ENCODE measurements at places on chromosomes 7 and 10.

DNA sequence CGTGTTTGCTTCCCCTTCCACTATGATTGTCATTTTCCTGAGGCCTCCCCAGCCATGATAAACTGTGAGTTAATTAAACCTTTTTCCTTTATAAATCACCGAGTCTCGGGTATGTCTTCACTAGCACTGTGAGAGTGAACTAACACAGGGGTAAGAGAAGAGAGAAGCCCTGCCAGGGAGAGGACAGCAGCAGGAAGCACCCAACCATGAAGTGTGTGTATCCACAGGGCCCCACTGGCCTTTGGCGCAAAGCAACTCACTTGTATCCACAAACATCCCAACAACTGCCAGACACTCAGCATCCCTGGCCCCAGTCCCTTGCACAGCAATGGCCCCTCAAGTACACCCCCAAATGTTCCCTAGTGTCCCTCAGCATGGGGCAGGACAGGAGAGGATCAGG is 115.1 kb downstream of the MAD1L1 start:
- no peak for DNase-seq

- DNase-seq: no peak
These were observed 14.8 kb downstream of the MBL2 start for GRCh38 chr10:52757773-52758172.

GRCh38 chr7:151304856-151305255 is 36.8 kb upstream of the NUB1 start:
- DNase-seq: no peak

DNA sequence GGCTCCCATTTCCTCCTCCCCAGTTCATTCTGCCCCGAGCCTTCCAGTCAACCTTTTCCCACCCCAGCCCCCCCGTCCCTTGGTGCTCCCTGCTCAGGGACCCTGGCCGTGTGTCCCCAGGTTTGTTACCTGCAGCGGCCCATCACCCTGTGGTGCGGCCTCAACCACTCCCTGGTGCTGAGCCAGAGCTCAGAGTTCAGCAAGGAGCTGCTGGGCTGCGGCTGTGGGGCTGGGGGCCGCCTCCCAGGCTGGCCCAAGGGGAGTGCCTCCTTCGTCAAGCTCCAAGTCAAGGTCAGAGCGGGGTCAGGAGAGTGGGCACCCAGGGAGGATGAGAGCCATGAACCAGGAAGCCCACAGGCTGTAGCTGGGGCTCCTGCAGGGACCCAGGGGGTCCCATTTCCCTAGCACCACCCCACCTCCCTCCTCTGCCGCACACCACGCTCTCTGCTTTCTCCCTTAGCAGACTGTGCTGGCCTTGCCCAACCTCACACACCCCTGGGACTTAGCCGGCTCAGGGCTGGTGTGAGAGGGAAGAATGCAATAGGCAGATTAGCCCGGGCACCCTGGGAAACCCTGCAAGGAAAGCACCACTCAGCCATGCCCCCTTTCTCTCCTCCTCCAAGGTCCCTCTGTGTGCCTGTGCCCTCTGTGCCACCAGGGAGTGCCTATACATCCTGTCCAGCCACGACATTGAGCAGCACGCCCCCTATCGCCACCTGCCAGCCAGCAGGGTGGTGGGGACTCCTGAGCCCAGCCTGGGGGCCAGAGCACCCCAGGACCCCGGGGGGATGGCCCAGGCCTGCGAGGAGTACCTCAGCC is 2.0 kb upstream of the PCOLCE start:
- no peak for DNase-seq

GRCh38 chr7:81803267-81803666 is 33.4 kb upstream of the HGF start:
- no peak for DNase-seq

GRCh38 chr7:36076074-36076473 is 77.0 kb upstream of the EEPD1 start:
- no peak for DNase-seq

GRCh38 chr7:142012825-142013511 is 17.3 kb downstream of the MGAM start:
- no peak for DNase-seq

DNA sequence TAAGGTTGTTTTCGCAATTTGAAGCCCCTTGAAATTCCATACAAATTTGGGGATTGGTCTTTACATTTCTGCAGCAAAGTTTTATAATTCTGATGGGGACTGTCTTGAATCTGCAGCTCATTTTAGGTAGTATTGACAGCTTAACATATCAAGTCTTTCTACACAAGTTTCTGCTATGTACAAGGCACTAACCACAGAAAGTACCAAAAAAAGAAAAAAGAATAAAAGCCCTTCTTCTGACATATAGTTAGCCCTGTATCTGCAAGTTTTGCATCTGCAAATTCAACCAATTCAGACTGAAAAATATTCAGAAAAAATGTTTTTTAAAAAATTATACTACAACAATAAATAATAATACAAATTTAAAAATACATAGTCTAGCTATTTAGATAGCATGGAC is 15.3 kb downstream of the POT1 start:
- DNase-seq: no peak

- no peak for DNase-seq
These were observed 490.8 kb downstream of the IPMK start for GRCh38 chr10:57776688-57777432.

DNA sequence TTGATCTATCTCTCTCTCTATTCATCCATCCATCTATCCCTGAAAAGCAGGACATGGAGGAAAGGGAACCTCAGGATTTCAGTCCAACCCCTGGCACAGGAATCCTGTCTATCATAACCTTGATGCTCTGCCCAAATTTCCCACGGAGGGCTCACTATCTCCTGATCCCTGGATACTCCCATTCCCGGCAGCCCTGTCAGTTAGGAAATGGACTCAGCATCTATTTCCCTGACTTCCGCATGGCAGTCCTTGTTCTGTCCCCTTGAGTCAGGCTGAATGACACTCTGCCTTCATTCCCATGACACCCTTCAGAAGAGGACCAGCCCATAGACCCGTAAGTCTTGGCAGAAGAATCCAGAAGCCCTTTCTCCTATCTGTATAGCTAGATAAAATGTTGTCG is 77.7 kb downstream of the VWA2 start:
- DNase-seq: no peak

GRCh38 chr7:152683297-152683696 is 7.4 kb upstream of the XRCC2 start:
- DNase-seq: no peak

DNA sequence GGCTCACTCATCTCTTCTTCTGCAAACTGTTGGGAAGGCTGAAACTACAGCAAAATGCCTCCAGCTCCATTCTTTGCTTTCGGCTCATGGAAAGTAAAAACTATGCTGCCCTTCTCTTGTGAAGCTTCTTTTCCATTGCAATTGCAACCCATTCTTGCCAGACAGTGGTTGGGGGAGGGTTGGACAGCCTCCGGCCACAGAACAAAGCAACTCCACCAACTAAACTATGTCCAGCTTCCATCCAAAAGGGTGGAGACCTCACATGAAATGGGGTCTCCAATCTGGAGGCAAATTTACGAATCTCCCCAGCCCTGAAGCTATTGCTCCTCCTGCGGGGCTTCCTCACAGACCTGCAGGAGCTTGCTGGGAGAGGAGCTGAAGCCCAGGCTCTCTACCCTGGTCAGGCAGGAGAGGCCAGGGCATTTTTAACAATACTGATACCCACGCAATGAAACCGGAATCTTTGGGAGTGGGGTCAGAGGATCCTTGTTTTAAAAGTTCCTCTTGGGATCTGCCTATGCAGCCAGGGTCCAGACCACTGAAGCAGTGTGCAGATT is 549 bp downstream of the GPNMB start:
- DNase-seq: no peak

GRCh38 chr10:59674215-59674836 is 35.3 kb downstream of the SLC16A9 start:
- DNase-seq: no peak

DNA sequence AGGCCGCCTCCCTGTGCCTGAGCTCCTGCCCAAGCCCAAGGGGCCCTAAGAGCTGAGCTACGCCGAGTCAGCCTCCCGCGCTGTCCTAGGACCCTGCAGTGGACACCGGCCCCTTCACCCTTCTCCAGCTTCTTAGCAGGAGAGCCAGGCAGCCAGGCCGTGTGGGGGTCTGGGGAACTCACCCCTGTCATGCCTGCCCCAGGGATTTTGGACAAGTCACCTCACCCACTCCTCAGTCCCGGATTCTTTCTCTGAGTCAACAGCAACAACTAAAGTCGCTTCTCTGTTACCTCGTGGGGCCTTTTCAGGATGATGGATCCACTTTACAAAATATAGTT is 79.3 kb downstream of the MKI67 start:
- DNase-seq: peak; percentile 23

DNA sequence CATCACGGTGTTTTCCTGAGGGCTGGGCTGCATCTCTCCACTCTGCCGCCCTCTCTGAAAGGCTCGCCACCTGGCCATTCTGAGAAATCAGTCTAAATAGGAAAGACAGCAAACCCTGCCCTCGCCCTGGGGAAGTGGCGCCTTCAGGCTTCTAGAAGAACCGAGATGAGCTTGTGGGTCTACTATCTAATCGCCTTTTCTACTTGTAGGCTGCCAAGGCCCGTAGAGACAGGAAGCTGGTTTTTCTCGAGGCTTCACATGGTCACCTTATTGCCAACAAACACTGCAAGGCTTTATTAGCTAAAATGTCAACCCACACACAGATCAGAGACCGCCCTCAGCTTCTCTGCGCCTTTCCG is 21.4 kb downstream of the LAT2 start:
- no peak for DNase-seq

DNA sequence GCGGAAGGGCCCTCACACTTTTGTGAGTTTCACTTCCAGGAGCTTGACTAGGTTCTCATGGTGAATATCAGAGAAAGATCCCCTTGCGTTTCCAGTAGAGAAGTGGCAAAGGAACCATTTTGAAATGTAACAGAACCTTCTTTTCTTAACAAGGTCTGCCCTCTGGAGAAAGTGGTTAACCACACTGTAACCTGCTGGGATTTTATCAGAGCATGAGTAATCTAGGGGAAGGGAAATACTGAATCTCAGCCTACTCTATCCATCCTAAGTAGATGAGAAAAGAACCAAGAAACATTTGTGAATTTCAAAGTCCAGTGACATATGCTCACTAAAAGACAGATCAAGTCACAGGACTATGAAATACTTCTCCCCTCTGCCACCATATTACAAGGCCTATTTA is 235.5 kb downstream of the ZEB1 start:
- no peak for DNase-seq

DNA sequence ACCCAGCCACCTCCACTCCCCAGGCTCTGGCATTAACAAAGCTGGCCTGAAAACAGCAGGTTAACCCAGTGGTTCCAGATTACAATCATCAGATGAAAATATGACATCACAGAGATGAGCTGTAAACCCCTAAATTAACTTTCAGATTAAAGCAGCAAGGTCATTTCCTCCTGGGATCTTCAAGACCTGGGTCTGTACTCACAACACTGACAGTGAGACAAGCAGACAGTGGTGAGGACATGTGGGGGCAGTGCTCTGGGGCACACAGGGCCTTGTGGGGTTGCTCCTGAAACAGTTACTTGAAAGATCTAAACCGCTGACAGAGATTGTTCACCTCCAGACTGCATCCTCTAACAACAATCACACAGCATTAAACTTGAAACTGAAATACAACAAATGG is 134.1 kb downstream of the ZNF438 start:
- DNase-seq: peak; percentile 46

DNA sequence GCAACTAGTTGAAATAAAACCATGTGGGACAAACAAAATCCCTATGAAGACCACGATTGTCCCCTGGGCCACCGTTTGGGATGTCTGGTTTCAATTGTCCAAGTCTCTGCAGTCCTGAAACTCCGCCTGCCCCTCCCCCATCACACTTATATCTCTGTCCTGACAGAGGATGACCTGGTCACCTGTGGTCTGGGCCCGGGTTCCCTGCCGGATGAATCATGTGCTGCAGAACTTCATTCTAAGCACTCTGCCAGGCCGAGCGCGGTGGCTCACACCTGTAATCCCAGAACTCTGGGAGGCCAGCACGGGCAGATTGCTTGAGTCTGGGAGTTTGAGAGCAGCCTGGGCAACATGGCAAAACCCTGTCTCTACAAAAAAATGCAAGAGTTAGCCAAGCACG is 91.1 kb downstream of the COL13A1 start:
- no peak for DNase-seq

- no peak for DNase-seq
These were observed 26.6 kb downstream of the ST8SIA6 start for GRCh38 chr10:17427666-17428350.

- no peak for DNase-seq
These were observed 573.5 kb downstream of the KIF20B start for GRCh38 chr10:90274721-90275468.

DNA sequence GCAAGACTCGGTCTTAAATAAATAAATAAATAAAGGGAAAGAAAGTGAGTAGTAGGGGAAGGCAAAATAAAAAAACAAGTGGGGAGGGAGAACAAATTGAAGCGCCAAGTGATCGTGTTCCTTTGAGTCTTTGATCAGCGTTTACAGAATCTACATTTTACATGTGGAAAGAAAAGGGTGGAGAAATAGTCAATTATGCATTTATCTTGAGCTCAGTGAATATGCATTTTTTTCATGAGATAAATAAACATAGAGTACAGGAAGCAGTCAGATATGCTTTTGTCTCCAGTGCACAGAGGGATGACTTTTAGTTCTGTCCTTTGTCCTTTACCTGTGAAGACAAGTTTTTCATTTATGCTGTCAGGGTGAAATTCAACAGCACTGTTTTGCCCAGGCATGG is 6.1 kb upstream of the GUSB start:
- no peak for DNase-seq

DNA sequence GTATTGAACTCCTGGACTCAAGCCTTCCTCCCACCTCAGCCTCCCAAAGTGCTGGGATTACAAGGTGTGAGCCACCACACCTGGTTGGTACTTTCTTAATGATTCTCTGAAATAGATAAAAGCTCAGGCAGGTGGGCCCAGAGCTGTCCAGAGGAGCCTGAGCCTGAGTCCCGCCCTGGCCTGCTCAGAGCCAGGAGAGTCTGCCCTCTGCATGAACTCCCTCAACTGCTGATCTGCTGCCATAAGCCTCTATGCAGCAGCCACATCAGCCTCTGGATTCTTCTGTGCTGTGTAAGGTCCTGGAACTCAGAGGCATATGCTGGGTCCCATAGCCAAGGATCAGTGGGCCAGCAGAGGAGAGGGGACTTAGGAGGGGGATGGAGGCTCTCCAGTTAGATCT is 23.1 kb upstream of the DDIT4 start:
- DNase-seq: no peak

GRCh38 chr10:79049931-79050895 is 18.6 kb upstream of the ZMIZ1 start:
- no peak for DNase-seq

- DNase-seq: peak; percentile 12
These were observed 21.0 kb upstream of the ASB15 start for GRCh38 chr7:123580406-123581161.

DNA sequence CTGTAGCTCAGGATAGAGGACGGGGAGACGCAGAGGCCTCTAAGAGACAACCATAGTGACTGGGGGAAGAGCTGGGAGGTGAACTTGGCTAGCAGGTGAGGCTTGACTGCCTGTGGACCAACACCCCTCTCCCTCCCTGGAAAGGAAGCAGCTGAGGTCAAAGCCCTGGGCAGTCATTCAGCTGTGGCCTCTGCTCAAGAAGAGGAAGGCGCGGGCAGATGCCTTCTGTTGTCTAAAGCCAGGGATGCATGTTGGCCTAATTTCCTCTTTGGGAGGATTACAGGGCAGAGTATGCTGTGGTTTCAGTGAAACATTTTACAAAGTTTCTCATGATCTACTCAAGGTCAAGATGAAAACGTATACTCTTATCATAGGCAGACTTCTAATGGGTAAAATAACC is 327.1 kb downstream of the PRPF18 start:
- no peak for DNase-seq

GRCh38 chr7:94264756-94265155 is 129.9 kb upstream of the COL1A2 start:
- no peak for DNase-seq

Data from activated CD4-positive, alpha-beta T cell treated with anti-CD3 and anti-CD28 coated beads, Interleukin-2, amount 50 U/mL, for 16 hours (primary cell).